Activated naive CD4-positive, alpha-beta T cell treated with Interleukin-2 at 50 U/mL for 16 hours (primary cell): ENCODE measurements at places on chromosomes 11 and 22.

GRCh38 chr22:49971232-49972162 is 10.9 kb downstream of the PIM3 start:
- peak; percentile 79 for DNase-seq

DNA sequence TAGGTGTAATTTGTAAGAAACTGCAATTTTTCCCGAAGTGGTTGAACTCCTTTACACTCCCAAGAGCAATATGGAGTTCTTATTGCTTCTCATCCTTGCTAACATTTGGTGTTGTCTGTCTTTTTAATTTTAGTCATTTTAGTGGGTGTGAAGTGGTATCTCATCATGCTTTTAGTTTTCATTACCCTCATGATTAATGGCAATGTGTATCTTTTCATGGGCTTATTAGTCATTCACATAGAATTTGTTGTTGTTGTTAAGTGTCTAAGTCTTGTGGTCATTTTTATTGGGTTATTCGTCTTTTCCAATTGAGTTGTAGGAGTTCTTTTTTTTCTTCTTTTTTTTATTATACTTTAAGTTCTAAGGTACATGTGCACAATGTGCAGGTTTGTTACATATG is 238.3 kb upstream of the SESN3 start:
- DNase-seq, result no peak

DNA sequence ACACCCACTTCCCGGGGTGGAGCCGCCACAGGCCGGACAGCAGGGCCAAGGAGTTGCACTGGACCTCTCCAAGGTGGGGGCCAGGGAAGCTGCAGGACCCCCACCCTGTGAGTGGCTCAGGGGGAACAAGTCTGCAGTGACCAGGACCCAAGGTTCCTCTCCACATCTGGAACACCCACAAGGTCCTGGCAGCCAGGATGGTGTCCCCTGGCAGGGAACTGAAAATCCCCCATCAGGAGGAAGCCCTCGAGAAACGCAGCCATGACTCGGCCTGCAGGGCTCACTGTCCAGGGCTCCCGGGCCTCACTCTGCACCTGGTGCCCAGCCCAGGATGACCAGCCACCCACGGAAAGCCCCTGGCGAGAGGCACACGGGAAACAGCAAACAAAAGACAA is 11.5 kb downstream of the RNH1 start:
- no peak for DNase-seq

DNA sequence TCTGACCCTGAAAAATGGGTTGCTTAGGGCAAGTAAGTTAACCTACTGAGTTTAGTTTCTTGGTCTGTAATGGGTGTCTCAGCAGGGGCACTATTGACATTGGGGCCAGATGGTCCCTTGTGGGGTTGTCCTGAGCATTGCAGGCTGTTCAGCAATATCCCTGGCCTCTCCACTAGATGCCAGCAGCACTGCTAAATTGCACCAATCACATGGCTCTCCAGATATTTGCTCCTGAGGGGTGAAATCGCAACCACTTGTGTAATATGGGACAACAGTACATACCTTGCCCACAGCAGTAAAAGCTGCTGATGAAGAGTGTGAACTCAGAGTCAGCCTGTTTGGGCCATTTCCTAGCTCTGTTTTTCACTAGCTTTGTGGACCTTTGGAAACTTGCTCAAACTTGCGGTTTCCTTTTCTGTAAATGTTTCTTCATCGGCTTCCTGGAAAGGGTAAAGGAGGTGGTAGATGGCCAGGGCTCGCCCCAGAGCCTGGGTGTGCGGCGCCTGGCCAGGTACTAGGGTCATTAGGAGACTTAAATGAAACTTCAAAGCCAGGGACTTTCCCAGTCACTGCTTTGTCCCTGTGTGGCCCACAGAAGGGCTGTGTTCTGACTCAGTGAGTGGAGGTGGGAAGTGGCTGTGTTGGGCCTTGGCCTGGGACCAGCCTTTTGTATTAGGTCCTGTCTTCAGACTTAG is 13.0 kb downstream of the NCF4 start:
- DNase-seq, result peak; percentile 37

- peak; percentile 97 for DNase-seq
Measured at GRCh38 chr11:119205574-119206510, at the start of gene CBL. Gene CBL (plus strand): TSS chr11:119206339. CDS start chr11:119206418, 79 bp downstream.

DNA sequence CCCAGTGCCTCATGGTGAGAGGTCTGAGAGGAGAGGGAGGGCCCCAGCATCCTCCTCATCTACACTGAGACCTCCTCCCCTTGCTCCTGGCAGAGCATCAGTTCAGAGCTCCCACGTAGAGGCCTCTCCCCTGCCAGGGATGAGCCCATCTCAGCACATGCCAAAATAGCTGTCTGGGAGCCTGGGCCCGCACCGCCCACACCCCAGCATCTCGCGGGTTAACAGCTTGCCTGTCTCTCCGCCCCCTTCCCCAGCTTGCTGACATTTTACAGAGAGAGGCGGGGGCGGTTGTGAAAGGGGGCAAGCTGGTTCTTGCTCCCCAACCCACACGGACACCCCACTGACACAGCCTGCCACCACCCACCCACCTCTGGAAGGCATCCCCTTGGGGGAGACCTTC is 6.4 kb downstream of the DGKZ start:
- DNase-seq, result peak; percentile 66

- DNase-seq, result peak; percentile 1
Measured at GRCh38 chr11:196786-197731, 4.2 kb downstream of the SCGB1C1 start.
